ENCODE measurements at places on chromosomes 5 and 9. TPM values are rescaled to one million over a fixed set of nuclear protein-coding genes. Genes with fewer than 3 reads are reported as not detected.

Gene ATP10B
- not detected for total RNA-seq

Gene CA9
- not detected for total RNA-seq

Gene PKD2L2
- 0.11 TPM for total RNA-seq

Gene PFN3
- not detected for total RNA-seq

Gene BTNL3
- total RNA-seq, result not detected

Gene PCDHGA6
- total RNA-seq, result 2.6 TPM

Gene PCDHA13
- total RNA-seq, result 0.11 TPM

Gene CAPSL
- total RNA-seq, result not detected

Gene NCS1
- total RNA-seq, result 13.7 TPM

Gene SLC36A3
- total RNA-seq, result not detected

Gene RXRA
- 28.7 TPM for total RNA-seq

Gene SAP30L
- total RNA-seq, result 22.9 TPM

Gene MYORG
- total RNA-seq, result 13.1 TPM

Gene ERBIN
- total RNA-seq, result 83.9 TPM

Gene CYSRT1
- 1.1 TPM for total RNA-seq

Gene SPATA31E1
- total RNA-seq, result not detected

Gene RETREG1
- total RNA-seq, result 15.7 TPM

Gene CBY3
- not detected for total RNA-seq

Gene CDX1
- not detected for total RNA-seq

Gene CENPH
- 8.2 TPM for total RNA-seq

Gene IFNA21
- not detected for total RNA-seq

Gene CRB2
- not detected for total RNA-seq

Gene GRIA1
- total RNA-seq, result not detected

Gene DOCK8
- total RNA-seq, result 1.6 TPM

Gene CEL
- 0.79 TPM for total RNA-seq

Gene COL27A1
- 3.1 TPM for total RNA-seq

Gene PCDHGA4
- 1.5 TPM for total RNA-seq

Gene FOXB2
- not detected for total RNA-seq

Gene NTNG2
- under 0.01 TPM for total RNA-seq

Gene TXNDC8
- total RNA-seq, result not detected

Gene GRK6
- 16.5 TPM for total RNA-seq

Gene CTSL
- total RNA-seq, result 57.3 TPM

Gene LIFR
- 3.9 TPM for total RNA-seq

Gene IFNA2
- total RNA-seq, result not detected

Gene TAF11L10
- total RNA-seq, result 0.39 TPM

Gene APC
- 30.2 TPM for total RNA-seq

Gene CCNO
- total RNA-seq, result not detected

Gene AIF1L
- 48.7 TPM for total RNA-seq

Gene AGPAT2
- total RNA-seq, result 44.9 TPM

Gene CDC20B
- not detected for total RNA-seq

Gene TRAPPC13
- 11.8 TPM for total RNA-seq

Gene SEMA5A
- total RNA-seq, result 351 TPM

Gene BHMT
- not detected for total RNA-seq

Gene MRPL22
- total RNA-seq, result 9.8 TPM

Gene IGFBPL1
- 48.3 TPM for total RNA-seq

Gene PLEKHG4B
- 31.4 TPM for total RNA-seq

Gene ZNF462
- total RNA-seq, result 17.0 TPM

Gene PCDHGB7
- total RNA-seq, result 7.5 TPM

Gene GRM6
- not detected for total RNA-seq

Gene GDA
- under 0.01 TPM for total RNA-seq

Gene IQGAP2
- total RNA-seq, result not detected

Gene OLFM1
- 0.39 TPM for total RNA-seq

Gene BSPRY
- total RNA-seq, result not detected

Gene DBH
- total RNA-seq, result not detected

Gene LAMC3
- total RNA-seq, result 0.39 TPM

Gene CFAP90
- total RNA-seq, result 0.54 TPM

Gene SLCO6A1
- not detected for total RNA-seq

Measured in placental epithelial cell (primary cell).